ENCODE measurements at places on chromosomes 11 and 22.

GRCh38 chr11:95304777-95305176 lies 73.8 kb upstream of the SESN3 start:
- no peak for DNase-seq

- DNase-seq = no peak
Measured at GRCh38 chr11:123410218-123410549, 19.9 kb upstream of the GRAMD1B start.

- DNase-seq = no peak
Measured at GRCh38 chr11:7688238-7688826, 15.0 kb upstream of the CYB5R2 start.

GRCh38 chr11:64898541-64898940 lies 18.5 kb downstream of the ATG2A start:
- no peak for DNase-seq

GRCh38 chr22:36374603-36375024 lies 13.2 kb downstream of the MYH9 start:
- no peak for DNase-seq

DNA sequence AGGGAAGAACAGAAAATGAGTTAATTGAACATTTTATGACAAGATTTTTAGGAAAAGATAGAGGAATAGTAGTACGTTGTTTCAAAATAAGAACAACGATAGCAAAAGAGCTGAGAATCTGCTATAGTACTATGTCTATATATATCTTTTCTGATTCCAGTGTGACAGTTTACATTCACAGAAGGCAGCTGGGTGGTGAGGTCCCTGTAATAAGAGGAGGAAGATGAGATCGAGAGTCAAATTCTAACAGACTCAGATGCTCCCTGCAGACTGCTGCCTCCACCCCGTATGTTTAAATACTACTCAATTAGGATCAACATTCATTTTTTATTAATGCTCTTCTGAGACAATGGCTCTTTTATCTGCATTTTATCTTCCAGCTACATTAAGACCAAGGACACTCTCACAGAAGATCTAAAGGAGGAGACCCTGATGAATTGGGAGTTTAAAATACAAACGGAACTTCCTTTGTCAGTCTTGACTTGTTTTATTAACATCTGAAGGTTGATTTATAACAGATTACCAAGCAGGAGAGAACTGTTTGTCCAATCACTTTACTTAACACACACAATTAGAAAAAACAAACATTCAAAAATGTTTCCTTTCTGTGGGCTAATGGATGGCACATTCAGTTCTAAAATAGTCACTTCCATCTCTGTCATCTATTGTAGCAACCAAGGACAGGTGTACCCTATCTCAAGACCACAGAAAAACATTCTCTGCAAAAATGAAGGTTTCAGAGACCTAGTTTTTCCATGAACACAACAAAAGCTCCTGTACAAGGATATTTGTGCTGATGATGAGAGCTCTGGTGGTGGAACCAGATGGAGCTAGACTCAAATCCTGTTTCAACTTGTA lies 240.2 kb downstream of the CADM1 start:
- DNase-seq = no peak

GRCh38 chr11:86186386-86186785 lies 58.2 kb upstream of the EED start:
- DNase-seq = no peak

- DNase-seq = no peak
Measured at GRCh38 chr11:45896422-45896984, 10.6 kb downstream of the FREY1 start.
